Epithelial cell of prostate (primary cell): ENCODE measurements at places on chromosomes 6 and 20.

DNA sequence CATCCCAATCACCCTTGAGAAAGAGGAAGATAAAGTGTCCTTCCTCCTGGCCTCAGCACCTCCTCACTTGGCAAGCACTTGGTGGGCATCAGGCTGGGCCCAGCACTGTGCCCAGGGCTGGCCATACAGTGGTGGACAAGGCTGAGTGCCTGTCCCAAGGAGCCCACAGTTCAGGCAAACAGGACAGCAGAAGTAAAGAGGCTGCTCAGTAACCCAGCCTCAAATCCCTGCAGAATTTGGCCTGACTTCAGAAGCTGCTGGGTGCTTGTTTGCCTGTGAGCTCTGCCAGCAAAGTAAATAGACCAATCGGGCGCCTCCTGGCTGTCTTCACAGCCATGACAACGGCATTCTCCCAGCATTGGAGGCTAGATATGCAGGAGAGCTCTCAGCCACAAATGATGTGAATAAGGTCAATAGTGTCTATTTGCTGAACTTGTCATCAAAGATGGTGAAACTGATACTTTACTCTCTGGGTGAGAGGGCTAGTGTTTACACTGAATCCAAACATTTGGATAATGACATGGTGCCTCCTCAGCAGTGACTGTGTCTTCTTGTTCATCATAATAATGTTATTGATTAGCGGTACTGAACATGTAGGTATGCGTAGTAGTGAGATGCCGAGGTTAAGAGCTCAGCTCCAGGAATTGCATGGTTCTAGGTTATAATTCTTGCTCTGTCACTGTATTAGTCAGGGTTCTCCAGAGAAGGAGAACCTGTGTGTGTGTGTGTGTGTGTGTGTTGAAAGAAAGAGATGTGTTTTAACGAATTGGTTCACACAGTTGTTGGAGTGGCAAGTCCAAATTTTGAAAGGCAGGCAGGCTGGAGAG is 36.9 kb upstream of the FANCE start:
- no peak for DNase-seq

DNA sequence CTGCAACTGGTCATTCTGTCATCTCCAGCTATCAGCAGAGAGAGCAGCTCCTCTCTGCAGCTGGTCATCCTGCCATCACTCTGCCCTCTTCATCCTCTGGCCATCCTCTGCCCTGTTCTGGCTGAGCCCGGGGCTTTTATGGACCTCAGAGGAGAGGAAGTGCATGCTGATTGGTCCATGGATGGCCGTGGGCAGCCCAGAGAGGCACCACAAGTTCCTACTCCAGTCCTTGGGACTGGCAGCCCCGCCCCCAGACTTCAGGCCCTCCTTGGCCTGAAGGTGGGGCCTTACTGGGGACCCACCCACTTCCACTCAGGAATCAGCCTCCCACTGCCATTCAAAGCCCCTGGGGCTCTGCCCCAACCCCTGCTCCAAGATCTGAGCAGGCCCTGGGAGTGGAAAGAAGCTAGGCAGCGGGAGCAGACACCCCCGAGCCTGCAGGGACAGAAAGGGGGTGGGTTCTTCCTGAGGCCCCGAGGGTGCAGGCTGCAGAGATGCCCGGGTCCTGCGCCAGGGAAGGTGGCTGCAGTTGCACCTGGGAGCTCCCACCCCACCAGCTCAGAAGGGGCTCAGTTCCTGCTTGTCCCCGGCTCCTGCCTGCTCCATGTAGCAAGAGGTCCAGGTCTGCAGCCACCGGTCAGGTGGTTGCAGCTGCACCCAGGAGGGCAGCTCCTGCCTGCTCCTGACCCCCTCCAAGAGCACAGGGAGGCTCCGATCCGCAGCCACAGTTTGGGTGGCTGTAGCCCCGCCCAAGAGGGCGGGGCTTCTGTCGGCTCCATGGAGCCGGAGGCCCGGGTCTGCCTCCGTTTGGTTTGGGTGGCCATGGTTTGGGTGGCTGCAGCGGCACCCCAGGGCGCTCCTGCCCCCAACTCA is 34.1 kb upstream of the HMGA1 start:
- no peak for DNase-seq

- DNase-seq: no peak
These were observed 654 bp downstream of the TBC1D7 start for GRCh38 chr6:13327691-13328075.

DNA sequence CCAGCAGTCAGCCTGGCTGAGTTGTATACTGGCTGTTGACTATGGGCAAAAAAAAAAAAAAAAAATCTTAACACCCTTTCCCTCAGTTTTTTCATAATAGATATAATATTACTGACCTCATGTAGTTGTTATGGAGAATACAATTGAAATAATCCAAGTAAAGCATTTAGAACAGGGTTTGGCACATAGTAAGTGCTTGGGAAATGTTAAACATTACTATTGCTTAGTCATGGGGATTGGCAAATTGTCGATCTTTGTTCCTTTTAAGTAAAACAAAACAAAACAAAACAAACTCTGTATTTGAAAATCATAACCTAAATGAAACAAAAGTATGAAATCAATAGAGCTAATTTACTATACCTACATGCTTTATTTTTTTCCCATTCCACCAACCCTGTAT is 458.4 kb downstream of the GRIK2 start:
- DNase-seq: no peak

- no peak for DNase-seq
These were observed 68.1 kb upstream of the TOX2 start for GRCh38 chr20:43846516-43846905.

DNA sequence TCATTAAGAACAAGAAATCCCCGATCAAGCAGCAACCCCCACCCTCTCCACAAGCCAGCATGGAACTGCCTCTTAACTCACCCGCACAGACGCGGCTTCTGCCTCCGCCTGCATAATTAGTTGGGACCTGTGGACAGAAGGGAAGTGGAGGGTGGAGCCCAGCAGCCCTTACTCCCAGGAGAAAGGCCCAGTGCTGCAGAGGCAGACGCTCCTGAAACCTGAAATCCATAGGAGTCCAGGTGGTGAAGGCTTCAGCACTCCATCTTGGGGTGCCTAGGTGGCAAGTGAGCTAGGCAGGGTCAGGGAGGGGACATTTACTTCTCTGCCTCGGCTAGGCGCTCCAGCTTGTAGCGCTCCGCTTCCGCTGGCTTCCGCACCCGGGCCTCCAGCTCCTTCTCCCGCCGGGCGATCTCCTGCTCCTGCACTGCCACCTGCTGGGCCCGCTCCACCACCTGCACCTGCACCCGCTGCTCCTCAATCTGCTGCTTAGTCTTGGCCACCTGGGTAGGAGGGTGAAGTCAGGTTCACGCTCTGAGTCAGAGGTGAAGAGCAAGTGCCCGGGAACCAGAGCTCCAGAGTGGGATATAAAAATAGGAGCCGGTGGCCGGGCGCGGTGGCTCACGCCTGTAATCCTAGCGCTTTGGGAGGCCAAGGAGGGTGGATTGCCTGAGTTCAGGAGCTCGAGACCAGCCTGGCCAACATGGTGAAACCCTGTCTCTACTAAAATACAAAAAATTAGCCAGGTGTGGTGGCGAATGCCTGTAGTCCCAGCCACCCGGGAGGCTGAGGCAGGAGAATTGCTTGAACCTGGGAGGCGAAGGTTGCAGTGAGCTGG is 10.7 kb downstream of the TUBB start:
- peak; percentile 63 for DNase-seq

DNA sequence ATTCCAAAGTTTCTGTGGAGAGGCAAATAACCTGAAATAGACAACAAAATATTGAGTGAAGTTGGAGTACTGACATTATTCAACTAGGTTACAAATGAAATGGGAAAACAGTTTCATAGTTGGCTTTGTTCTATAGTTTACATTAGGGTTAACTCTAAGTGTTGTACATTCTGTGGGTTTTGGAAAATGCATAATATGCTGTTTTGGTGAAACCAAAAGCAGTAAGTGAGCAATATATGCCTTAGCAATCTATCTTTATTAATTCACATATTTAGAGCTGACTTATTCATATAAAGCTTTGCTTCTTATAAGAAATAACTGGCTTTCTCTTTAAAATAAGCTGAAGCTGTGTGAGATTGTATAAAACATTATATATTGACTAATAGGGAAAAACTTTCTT is 157.5 kb upstream of the AHI1 start:
- DNase-seq: no peak

GRCh38 chr6:116847227-116847626 is 18.3 kb upstream of the GPRC6A start:
- DNase-seq: no peak

DNA sequence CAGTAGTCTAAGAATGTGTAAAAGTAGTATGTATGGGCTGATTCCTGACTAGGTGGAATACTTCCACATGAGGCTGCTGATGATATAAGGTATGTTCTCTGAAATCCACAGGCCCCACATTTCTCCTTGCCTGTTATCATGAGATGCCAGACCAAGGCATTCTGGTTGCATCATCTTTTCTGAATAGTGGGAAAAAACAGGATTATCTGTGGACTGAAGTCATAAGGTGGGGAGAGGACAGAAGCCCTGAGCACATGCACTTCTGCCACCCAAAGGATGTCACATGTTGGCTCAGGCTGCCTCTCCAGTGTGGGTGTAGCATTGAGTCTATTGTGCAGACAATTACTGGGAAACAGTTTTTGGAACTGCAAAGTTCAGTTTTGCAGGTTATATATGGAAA is 184.5 kb upstream of the RAB32 start:
- DNase-seq: no peak

- no peak for DNase-seq
These were observed 735 bp upstream of the MOG start for GRCh38 chr6:29656157-29656556.

GRCh38 chr6:15464211-15464725 is 198.6 kb downstream of the DTNBP1 start:
- no peak for DNase-seq

DNA sequence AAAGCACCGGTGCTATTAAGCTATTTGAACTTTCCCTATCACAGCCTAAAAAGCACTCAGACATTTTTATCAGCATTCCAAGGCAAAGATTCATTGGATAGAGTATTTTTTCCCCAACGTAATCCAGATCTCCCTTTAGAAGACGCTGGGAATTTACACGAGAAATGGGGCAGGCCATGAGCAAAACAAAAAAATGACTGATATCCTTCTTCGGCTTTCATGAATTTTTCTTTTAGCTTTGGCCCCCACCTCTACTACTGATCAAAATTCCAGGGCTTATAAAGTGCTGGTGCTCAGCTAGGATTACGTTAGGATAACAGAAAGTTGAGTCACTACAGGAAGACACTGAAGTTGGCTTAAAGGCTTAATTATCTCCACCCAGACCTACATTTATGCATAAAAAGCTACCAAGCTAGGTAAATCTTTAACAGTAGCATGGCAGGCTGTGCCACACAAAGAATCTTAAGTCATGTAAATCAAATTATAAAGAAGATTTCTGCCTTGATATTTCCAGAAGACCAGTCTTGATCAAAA is 418.5 kb upstream of the BTBD3 start:
- DNase-seq: no peak

DNA sequence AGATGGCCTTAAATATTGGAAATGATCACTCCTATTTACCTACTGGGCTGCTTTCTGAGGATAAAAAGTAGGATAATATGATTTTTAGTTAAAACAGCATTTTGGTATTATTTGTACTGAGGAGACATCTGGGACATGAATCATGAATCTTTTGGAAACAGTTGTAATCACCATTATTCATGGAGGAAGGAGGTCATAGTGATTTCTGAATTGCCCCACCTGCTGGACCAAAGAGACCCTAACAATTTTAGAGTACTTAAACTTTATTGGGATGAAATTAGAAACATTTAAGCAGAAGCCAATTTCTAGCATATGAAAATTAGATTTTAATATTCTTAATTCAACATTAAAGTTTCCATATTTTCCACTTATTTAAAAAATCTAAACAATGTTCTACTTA is 108.4 kb upstream of the SIM1 start:
- no peak for DNase-seq

DNA sequence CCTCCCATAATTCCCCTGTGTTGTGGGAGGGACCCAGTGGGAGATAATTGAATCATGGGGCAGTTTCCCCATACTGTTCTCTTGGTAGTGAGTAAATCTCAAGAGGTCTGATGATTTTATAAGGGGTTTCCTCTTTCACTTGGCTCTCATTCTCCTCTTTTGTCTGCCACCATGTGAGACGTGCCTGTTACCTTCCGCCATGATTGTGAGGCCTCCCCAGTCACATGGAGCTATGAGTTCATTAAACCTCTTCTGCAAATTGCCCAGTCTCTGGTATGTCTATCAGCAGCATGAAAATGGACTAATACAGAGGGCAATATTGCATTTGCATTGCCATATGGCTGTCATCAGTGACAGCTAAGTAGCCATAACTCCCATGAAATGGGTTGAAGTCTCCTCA is 63.2 kb downstream of the ZNF217 start:
- DNase-seq: no peak

DNA sequence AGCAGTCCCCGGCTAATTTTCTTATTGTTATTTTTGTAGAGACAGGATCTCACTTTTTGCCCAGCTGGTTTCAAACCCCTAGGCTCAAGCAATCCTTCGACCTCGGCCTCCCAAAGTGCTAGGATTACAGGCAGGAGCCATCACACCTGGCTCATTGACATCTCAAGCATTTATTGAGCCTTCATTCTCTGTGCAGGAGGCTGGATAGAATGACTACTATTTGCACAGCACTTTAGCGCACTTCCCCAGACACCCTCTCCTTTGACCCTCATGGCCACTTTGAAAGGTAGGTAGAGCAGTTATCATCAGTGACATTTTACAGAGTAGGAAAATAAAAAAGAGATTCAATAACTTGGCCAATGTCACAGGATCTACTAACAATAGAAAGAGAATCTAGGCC is 124.0 kb upstream of the STXBP5 start:
- no peak for DNase-seq

DNA sequence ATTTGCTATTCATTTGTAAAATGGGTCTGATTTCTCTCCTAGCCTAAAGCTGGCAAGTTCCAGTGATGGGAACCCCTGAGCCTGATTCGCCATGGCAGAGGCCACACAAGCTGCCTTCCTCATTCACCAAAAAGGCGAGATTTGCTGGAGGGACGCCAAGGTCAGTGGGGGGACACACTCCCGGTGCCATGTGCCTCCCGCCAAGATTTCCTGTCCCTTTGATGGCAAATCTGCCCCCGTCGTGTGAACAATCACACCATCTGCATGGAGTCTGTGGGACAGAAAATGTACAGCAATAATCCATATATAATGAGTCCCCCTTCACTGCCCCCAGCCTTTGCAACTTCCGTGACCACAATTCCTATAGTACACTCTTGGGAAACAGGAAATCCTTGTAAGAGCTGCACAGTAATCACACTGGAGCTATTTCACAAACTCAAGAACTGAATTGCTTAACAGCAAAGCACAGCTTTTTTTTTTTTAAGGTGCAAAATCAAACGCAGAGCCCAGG is 15.7 kb upstream of the IGF2R start:
- DNase-seq: no peak

DNA sequence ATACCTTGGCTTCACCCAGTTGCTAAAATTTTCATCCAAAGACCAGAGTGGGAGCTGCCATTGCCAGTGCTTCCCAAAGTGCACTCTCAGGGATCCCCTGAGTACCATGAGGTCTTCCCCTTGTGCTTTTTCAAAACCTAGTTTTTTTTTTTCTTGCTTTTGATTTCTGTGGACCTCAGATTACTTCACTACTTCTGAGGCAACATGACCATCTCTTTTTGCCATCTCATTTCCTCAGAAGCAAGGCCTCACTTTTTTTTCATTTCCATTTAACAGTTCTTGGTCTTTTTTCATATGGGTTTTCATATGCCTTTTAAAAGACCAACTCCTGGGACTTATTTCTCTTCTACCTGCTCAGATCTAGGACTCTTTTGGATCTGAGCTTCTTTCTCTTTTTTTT is 64.1 kb upstream of the MMS22L start:
- DNase-seq: no peak

GRCh38 chr20:57066126-57066900 is 200.1 kb downstream of the BMP7 start:
- no peak for DNase-seq
